ENCODE measurements at places on chromosomes 12 and 14. TPM values are rescaled to one million over a fixed set of nuclear protein-coding genes. Genes with fewer than 3 reads are reported as not detected.

The SMCO3 gene
- total RNA-seq = not detected

The TAS2R13 gene
- 1.2 TPM for total RNA-seq

The FZD10 gene
- total RNA-seq = not detected

The OR6C2 gene
- total RNA-seq = not detected

The DTX1 gene
- total RNA-seq = 13.2 TPM

The AGAP2 gene
- 52.0 TPM for total RNA-seq

The GPR68 gene
- total RNA-seq = 44.8 TPM

The MYH6 gene
- total RNA-seq = 0.82 TPM

The TMEM119 gene
- 0.71 TPM for total RNA-seq

The ADAM20 gene
- total RNA-seq = 2.9 TPM

The SSPN gene
- total RNA-seq = not detected

The TMEM229B gene
- total RNA-seq = 0.71 TPM

The TCTN2 gene
- total RNA-seq = 5.6 TPM

The FAIM2 gene
- 0.73 TPM for total RNA-seq

The SPIC gene
- not detected for total RNA-seq

The EIF2B2 gene
- total RNA-seq = 27.4 TPM

The FLRT2 gene
- total RNA-seq = not detected

The KIF5A gene
- 2.0 TPM for total RNA-seq

The DPPA3 gene
- not detected for total RNA-seq

The FAM186B gene
- total RNA-seq = not detected

The KLHL33 gene
- total RNA-seq = 0.04 TPM

The RERGL gene
- total RNA-seq = not detected

The GABARAPL1 gene
- 25.1 TPM for total RNA-seq

The TTC6 gene
- total RNA-seq = not detected

The RAPGEF3 gene
- 1.4 TPM for total RNA-seq

The CLEC9A gene
- total RNA-seq = not detected

The CCDC196 gene
- not detected for total RNA-seq

The BBS10 gene
- 3.8 TPM for total RNA-seq

The DLK1 gene
- total RNA-seq = not detected

The GPR162 gene
- total RNA-seq = 0.15 TPM

The CLEC2A gene
- total RNA-seq = not detected

The BCL11B gene
- 51.4 TPM for total RNA-seq

The GNS gene
- 26.2 TPM for total RNA-seq

The OR4M1 gene
- total RNA-seq = not detected

The SLC41A2 gene
- 52.8 TPM for total RNA-seq

The GALNT16 gene
- total RNA-seq = 0.66 TPM

The CLEC12A gene
- total RNA-seq = not detected

The PLD4 gene
- not detected for total RNA-seq

The KLRC4 gene
- total RNA-seq = not detected

The DCD gene
- not detected for total RNA-seq

The KRT6C gene
- not detected for total RNA-seq

The NDUFA12 gene
- 148 TPM for total RNA-seq

The STXBP6 gene
- not detected for total RNA-seq

The POTEG gene
- total RNA-seq = not detected

The FOXN4 gene
- total RNA-seq = not detected

The PRPF40B gene
- 8.2 TPM for total RNA-seq

The CLEC14A gene
- total RNA-seq = not detected

The SCN8A gene
- total RNA-seq = 0.73 TPM

The PLEKHG3 gene
- total RNA-seq = 17.2 TPM

The DLGAP5 gene
- total RNA-seq = 102 TPM

The KRT75 gene
- not detected for total RNA-seq

The HAL gene
- total RNA-seq = 0.53 TPM

The PLXNC1 gene
- 7.5 TPM for total RNA-seq

The ARHGDIB gene
- 691 TPM for total RNA-seq

The ERG28 gene
- total RNA-seq = 19.4 TPM

The IFI27 gene
- total RNA-seq = 3.0 TPM

Data from activated T-helper 17 cell treated with anti-CD3 and anti-CD28 coated beads, Interleukin-2, amount 50 U/mL, for 72 hours (primary cell).